ENCODE measurements at places on chromosomes 12 and 14.

DNA sequence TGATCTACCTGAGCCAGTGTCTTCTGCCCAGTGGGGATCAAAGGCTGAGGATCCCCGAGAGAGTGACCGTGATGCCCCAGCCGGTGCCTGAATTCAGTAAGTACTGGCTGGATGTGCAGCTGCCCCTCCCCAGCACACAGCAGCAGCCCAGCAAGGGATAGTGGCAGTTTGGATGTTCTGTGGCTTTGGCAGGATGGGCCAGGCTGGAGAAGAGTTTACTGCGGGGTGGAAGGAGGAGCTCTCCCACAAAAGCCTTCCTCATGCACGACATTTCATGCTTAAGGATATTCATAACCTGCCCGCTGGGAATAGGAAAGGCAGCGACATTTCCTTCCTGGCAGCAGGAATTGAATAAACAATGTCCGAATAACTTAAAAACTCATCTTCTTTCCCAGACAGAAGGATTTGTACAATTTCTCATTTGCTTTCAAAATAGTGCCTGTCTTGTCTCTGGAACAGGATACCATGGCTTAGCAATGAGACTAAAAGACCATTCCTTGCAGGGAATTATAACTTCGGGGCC, 135.6 kb upstream of the PRMT8 start:
- no peak for DNase-seq

DNA sequence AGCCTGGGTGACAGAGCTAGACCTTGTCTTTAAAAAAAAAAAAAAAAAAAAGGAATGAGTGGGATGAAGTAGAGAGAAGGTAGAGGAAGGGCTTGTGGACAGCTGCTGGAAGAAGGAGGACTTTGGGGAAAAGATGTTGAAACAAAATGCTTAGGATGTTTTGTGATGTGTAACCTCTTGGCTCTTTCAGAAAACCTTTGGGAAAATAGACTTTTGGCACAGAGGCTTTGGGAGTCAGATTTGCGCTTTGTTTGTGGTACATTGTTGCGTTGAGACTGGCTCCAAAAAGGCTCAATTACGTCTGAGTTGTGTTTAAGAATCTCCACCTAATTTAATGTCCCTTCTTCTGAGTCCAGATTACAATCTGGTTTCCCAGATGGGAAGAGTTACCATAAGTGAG, 32.9 kb upstream of the SPTLC2 start:
- DNase-seq, result peak; percentile 48

- peak; percentile 12 for DNase-seq
These were observed 1.1 kb downstream of the CCDC91 start for GRCh38 chr12:28191051-28192048.

DNA sequence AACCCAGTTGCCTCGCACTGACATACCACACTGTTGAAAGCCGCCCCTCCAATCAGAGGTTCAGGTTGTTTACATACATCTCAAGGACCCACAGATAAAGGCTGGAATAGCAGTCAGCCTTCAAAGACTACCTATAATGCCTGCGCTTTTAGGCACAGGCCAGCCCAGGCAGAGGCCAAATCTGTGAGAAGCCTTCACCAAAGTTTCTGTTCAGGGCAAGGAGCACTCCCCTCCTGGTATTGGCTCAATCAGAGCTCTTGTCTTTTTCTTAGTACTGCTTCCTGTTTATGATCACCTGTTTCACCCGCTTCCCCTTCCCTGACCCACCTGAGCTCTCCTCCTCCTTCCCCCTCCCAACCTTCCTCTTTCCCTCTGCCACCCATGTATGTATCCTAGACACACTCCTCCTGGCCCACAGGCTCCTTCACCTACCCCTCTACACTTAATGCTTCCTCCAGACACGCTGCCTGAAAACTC, 34.8 kb downstream of the DUSP16 start:
- DNase-seq, result no peak
